Muscle of back (tissue), 13 donors: ENCODE measurements at places on chromosomes 11 and 22.

DNA sequence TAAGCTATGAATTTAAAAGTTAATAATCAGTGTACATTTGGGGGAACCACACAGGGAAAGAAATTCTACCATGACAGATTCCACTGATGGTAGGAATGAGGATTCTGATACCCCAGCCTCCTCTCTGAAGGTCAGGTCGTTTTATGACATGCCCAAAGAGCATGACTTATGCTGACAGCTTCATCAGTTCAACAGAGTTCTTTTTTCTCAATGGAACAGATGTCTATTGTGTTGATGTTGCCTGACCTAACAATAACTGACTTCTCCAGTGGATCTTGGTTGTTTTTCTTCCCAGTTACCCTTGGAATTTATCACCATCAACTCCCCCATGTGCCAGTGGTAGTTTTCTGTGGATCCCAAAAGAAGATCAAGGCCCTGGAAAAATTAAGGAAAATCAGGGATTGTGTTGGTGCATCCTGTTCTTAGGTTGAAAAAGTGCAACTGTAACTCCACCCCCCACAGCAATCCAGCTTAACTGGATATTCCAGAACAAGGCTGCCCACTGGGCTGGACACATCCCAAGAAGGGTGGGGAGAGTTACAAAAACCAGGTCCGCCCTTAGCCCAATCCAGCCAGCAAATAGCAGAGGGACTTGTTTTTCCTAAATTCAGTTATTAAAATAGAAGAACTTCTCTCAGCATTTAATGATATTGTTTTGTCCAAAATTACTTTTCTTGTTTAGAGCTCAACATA is 31.5 kb upstream of the CAT start:
- DNase-seq: no peak

DNA sequence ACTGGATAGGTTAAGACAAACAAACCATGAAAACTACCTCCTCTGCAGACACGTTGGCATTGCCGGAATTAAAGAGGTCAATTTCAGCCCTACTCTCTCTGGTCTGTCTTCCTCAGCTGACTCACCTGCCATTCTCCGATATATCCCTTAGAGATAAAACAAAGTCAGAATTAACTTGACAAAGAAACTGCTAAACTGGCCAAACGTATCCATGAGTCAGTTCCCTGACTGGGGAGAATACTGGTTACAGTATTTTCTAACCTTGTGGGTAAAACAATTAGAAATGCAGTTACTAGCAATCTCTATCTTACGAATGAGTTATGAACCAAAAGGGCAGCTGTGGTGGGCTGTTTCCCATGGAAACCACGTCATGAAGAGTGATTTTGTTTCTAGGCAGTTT is 96.2 kb downstream of the RDX start:
- no peak for DNase-seq

DNA sequence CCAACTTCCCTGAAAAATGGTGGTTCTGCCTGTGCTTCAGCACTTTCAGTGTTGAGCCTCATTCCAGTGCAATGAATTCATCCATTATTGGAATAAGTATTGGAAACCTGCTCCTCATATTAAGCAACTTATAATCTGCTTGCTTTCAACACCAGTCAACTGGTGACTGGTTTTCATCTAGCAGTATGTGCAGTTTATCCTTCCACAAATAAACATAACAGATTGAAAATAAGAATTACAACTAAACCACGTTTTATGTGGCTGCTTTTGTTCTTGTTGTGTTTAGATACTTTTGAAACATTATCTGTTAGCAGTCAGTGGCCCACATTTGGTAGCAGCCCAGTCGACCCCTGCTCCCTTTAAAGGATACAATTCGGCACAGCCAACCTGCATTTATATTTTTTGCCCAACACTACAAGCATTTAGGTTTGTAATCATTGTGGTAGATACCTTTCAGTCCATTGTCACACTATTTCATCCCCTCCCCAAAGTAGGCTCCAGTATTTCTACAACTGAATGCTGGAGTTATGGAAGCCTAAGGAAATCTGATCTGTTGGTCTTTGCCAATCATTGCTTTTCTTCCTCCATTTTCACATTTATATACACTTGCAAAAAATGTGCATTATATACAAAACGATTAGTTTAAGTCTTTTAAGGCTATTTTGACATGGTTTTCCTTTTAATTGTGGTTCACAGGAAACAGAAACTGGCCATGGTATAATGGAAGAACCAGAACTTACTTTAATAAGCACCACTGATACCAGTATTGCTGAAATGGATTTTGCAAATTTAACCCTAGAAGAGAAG is 13.1 kb downstream of the TAF1D start:
- DNase-seq: no peak

- DNase-seq: no peak
Measured at GRCh38 chr22:37823134-37823985, at the start of gene GALR3. GALR3 (plus strand) TSS chr22:37823382; CDS start chr22:37823407, 25 bp downstream.

GRCh38 chr11:119209186-119209585 is 3.0 kb downstream of the CBL start:
- DNase-seq: no peak

- DNase-seq: no peak
Measured at GRCh38 chr11:76337923-76338322, 43.0 kb downstream of the THAP12 start.

DNA sequence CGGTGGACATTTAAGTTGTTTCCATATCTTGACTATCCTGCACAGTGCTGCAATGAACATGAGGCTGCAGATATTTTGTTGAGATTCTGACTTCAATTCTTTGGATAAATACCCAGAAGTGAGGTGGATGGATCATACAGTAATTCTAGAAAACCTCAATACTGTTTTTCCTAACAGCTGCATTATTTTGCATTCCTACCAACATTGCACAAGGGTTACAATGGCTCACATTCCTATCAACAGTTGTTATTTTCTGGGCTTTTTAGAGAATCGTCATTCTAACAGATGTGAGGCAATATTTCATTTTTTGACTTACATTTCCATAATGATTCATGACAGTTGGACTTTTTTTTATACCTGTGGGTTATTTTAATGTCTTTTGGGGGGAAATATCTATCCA is 716.9 kb upstream of the ANO3 start:
- DNase-seq: no peak

GRCh38 chr11:87447606-87448005 is 409.9 kb downstream of the TMEM135 start:
- no peak for DNase-seq

DNA sequence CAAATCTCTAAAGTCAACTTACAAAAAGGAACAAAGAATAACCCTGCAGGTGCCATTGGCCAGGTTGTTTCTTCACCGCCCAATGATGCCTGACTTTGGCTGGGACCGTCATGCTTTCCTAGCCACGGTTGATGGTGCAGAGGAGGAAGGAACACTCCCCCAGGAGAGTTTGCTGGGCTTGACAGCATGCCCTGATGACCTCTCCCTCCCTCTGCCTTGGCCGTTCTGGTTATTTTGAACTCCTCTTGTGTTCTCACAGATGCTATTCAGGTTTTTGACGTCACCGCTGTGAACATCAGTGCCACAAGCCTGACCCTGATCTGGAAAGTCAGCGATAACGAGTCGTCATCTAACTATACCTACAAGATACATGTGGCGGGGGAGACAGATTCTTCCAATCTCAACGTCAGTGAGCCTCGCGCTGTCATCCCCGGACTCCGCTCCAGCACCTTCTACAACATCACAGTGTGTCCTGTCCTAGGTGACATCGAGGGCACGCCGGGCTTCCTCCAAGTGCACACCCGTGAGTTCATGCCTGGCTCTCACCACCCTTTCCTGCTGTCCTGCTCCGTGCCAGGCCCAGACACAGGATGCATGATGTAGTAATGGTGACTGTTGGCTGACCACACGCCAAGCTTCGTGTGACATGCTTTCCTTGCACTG is 89.0 kb upstream of the OR4B1 start:
- DNase-seq: no peak

DNA sequence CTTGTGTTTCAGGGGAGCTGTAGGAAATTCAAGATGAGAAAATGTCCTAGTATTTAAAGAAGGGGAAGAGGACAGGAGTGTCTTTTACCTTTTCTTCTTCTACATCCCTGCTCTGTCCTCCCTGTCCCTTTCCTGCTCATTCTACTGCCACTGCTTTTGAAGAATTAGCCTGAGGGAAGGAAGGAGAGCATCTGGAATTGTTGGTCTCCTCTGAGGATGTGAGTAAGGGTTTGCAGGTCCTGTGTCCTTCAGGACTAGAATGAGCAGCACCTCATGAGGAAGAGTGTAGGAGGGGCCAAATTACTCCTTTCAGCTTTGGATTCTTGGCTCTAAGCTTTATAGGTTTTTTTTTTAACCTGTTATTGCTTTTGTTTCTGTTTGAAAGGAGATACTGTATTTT is 24.2 kb downstream of the SNU13 start:
- no peak for DNase-seq

DNA sequence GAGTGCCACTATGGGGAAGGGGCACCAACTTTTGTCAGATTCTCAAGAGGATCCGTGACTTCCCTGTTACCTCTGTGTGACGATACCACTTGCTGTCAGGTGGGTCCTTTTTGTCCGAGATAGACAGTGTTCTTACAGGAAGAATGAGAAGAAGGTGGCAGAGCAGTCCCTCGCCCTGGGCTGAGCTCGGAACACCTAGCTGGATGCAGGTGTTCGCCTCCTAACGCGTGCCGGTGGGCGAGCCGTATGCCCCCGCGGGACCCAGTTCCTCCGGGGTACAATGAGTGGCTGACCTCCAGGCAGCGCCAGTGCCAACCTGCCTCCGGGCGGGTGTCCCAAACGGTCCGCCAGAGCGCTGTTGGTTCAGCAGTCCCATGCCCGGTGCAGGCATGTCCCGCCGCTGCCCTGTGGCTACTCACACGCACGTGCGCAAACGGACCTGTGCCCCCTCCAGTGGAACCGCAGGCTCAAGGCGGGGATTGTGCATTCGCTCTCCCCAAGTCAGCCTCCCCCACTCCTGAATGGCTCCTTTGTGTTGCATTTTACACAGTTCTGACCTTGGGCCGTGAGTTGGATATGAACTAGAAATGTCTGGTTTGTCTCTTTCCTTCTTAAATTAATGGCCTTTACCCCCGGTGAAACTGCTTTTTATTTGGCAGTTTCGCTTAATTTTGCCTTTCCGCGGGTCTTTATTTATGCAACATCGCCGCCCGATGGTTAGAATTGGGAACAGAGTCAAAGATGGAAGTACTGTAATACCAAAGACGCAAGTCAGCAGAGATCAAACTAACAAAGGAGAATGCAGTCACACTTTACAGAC is 1.1 kb upstream of the ABTB2 start:
- peak; percentile 83 for DNase-seq

GRCh38 chr11:441418-442274 is at the start of gene ANO9:
ANO9 (minus strand) TSS chr11:442011; CDS start chr11:441926, 85 bp downstream.
- DNase-seq: no peak

DNA sequence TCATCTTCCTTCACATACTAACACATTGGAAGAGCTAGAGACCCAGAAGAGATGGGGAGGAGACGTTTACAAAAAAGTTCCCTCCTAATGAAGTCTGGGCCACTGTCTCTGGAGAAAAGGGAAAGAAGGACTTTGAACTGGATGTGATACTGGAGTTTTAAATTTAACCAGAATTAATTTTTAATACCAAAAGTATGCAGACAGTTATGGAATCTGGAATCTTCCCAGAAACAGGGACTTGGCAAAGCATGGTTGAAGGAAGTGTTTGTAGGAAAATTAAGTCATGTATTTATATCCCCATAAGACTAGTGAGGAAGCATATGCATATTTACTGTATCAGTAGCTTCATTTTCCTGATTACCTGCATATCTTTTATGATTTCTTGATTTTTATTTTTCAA is 215.5 kb downstream of the TTC28 start:
- DNase-seq: peak; percentile 70

GRCh38 chr22:23820748-23821211 is 18.0 kb downstream of the DERL3 start:
- DNase-seq: no peak

DNA sequence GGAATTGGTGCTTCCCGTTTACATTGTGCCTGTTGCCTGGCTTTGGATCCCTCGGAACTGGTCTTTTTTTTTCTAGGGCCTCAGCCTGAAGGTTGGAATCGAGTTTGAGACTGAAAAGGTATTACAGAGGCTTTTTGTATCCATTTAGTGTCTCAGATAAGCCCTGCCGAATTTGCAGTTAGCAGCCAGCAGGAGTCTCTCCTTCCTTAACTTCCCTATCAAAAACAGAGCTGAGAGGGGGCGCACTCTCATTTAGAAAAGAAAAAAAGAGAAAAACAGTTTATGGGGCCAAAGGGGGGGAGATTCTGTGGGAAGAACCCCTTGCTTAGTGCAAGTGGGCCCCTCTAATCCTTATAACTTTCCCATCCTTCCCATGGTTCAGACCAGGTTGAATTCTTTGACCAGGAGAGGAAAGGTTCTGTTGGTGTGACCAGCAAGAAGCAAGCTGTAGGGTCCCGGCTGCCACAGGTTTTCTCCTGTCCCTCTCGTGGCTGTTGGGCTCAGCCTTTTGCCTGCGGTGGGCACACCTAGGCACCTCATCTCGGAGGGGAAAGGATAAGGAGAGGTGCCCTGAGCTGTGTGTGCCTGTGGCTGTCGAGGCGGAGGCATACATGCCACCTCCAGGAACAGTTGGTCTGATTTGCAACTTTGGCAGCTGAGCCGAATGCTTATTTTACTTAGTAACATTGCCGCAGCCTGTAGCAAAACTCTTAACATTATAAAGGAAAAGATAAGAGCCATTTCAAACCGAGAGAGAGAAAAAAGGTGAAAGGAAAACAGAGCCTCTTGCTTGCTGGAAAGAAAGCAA is 565.0 kb upstream of the CNTN5 start:
- DNase-seq: no peak
